ENCODE measurements at places on chromosomes 5 and 9.

DNA sequence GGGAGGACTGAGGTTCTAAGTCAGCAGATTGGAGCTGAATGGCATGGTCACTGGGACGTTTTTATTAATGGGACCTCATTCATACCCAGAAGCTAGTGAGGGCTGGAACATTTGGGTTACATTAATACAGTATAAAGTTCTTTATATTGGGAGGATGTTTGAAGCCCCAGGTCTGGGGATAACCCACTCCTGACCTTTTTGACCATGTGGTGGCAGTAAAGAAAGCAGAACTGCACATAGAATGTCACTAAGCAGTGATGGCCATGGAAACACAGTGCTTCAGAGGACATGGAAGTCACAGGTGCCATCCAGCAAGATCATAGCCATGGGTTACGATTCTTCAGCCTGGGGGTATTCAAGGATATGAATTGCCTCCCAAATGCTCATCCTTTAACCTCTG, 176.0 kb downstream of the ATP10B start:
- no peak for DNase-seq

DNA sequence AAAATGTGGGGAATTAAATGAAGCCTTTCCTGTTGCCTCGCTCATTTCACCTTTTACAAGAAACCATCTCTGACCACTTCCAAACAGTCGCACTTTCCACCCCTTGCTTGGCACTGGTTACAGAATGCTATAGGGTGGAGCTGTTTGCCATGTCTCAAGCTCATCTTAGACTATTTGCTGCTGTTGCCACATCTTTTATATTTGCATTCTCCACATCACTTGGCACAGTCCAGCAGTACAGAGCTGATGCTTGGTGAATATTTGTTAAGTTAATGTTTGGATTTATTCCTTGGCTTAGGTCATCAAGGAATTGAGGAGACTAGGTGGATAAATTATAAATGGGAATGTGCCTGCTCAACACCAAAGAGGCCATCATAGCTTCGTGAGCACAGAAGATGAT, 53.2 kb downstream of the GNA14 start:
- DNase-seq, result no peak

- DNase-seq, result no peak
These were observed 7.3 kb upstream of the SPATA24 start for GRCh38 chr5:139410993-139411828.

- DNase-seq, result no peak
These were observed 55.6 kb downstream of the CRB2 start for GRCh38 chr9:123411636-123412035.

DNA sequence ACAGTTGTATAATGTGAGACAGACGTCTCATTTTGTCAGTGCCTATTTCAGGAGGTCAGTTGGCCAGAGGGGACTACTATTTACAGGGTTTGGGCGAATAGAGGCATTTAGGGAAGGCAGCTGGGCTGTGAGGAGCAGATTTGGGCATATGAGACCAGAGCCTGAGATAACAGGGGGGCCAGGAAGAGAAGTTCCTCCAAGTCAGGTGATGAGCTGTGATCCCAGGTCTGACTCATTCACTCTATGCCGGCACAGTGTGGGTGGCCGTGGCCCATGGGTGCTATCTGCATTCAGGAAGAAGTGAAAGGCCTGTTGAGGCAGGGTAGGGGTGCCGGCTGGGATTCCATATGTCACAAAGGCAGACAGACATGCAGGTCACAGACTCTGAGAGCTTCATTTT, 142.8 kb downstream of the PDZD2 start:
- DNase-seq, result no peak

DNA sequence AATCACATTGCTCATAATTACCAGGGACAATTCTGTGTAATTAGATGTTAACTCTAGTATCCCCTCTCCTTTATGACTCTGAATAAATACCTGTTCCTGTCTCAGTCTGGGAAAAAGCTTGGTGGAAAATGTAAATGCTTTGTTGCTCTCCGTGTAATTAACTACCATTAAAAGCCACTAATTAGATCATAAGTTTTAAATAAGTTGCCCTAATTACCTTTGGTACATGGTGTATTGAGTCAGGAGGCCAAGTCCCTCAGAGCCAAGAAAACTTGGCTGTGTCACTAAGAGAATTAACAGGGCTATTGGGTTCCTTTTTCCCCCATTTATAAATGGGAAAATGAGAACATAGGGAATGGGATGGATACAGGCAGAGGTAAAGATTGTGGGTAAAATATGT, 617.6 kb downstream of the TLR4 start:
- DNase-seq, result no peak

DNA sequence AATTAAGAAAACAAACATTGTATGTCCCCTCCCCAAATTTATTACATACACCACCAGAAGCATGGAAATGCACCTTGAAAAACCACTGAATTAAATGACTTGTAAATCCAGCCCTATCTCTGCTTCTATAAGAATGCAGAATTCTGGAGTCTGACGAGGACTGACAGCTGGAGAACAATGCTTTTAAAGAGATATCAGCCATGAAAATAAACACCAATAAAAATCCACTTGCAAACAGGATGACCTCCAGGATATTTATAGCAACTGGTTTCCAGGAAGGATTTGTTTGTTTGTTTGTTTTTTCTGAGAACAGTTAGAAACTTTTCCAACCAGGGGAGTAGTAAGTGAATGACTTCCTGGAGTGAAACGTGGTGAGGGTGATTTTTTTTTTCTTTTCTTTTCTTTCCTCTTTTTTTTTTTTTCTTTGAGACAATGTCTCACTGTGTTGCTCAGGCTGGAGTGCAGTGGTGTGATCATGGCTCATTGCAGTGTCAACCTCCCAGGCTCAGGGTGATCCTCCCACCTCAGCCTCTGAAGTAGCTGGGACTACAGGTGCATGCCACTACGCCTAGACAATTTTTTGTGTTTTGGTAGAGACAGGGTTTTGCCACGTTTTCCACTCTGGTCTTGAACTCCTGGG, 38.7 kb upstream of the SLC36A1 start:
- no peak for DNase-seq

DNA sequence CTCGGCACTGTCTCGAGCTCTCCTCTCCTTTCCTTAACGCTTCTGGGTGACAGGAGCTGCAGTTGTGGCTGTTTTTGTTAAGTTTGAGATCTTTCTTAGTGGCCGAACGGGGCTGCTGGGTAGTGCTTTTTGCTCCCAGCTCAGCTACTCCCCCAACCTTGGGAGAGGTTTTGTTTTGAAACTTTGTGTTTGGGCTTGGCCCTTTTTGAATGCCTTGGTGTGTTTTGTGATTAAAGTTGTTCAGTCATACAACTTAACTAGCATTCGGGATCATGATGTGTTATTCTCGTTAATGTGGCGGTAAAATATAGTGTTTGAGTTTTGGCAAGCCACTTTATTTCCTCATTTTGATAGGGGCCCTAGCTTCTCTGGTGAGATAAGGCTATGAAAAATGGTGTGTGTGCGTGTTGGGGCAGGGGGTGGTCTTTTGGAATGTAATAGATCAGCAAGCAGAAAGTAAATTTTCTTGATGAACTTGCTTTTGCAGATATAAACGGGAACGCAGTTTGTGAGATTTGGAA, 1.1 kb downstream of the KDM3B start:
- no peak for DNase-seq

DNA sequence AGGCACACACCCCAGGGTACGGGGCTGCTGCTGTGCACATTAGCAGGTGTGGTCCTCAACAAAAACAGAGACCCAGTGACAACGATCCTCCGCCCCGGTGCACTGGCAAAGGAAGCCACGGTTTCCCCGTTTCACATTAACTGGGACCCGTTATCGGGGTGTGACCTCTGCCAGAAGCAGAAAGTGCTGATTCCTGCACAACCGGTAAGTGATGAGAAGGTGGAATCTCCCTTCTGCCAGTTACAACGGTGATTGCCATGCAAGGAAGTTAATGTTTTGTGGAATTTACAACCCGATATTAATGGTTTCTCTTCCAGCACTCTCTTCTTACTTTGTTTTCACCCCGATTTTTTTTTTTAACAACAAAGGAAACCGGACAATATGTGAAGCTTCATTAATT, 294.9 kb upstream of the IRX1 start:
- no peak for DNase-seq

DNA sequence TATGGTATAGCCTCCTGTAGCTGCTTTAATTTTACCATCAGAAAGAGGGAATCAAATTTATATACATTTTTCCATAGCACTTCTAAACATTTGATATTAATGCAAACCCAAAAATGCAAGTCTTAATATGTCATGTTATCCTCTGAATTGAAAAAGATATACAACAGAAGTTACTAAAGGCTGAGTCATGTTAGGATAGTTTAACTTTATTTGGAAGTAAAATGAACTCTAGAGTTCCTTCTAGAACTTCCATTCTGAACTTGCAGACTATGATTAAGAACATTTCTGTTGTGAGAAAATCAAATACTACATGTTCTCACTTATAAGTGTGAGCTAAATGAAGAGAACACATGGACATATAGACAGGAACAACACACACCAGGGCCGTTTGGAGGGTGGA, 317.3 kb upstream of the PRR16 start:
- no peak for DNase-seq

DNA sequence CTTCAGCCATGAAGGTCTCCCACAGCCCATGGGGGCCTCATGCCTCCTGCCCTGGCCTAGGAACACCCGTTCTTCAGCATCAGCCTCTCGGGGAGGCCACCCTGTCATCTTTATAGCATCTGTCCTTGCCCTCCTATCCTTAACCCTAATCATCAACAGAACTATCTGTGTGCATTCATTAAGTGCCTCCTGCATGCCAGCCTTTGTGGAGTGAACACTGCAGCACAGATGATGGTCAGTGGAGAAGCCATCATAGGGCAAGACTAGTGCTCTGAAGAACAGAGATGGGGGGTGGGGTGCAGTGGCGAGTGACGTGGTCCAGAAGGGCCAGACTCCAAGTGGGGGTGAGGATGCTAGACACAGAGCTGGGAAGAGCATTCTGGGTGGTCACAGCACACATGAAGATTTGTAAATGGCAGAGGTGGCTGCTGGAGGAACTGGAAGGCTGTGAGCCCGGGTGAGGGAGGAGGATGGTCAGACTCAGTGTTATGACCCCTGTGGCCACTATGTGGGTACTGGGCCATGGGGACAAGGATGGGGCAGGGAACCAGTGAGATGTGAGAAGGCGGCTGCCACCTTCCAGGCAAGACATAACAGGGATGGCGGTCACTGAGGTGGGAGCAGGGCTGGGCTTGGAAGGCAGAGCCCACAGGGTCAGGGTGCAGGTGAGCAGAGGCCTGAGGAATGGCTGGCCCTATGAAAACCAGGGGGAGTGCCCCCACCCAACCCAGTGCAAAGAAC, 3.6 kb upstream of the CARD19 start:
- no peak for DNase-seq

- DNase-seq, result no peak
These were observed 1.1 kb upstream of the GABRP start for GRCh38 chr5:170782438-170782837.

DNA sequence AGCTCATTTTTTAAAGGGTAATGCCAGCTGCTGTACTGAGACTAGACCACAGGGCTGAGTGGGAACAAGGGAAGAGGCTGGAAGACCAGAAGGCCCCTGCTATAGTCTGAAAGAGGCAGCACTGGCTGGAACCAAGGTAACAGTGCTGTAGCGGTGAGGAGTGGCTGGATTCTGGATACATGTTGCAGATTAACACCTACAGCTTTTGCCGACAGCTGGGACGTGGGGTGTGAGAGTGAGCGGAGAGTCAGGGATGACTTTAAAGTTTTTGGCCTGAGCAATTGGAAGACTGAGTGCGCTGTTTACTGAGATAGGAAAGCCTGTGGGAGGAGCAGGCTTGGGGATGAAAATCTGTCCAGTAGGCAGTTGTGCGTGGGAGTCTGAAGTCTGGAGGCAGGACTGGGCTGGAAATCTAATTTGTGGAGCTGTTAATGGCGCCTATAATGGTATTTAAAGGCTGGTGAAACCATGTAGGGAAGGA, 26.5 kb downstream of the AQP7 start:
- DNase-seq, result no peak

DNA sequence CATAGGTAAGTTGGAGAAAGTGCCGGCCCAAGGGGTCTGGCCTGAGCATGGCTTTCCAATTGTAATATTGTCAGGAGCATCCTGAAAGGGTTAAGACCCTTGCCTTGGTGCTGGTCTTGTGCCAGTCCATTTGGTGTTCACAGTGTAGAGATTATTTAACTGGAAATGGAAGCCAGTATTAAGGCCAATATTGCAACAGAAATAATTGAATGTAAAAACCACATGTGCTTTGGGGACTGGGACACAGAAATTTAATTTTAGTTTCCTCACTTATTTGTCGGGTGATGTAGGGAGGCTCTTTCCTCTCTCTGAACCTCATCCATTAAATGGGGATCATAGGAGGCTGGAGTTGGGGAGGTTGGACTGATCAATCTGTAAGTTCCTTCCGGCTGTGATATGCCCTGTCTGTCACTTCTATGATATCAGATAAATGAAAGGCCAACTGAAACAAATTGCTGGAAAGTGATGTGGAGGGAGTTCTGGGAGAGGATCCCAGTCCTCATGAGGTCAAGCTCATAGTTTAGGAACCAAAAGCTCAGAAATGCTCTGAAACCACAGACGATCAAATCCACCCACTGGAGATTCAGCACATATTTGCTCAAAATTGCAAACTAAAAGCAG, 54.8 kb upstream of the COL15A1 start:
- no peak for DNase-seq

DNA sequence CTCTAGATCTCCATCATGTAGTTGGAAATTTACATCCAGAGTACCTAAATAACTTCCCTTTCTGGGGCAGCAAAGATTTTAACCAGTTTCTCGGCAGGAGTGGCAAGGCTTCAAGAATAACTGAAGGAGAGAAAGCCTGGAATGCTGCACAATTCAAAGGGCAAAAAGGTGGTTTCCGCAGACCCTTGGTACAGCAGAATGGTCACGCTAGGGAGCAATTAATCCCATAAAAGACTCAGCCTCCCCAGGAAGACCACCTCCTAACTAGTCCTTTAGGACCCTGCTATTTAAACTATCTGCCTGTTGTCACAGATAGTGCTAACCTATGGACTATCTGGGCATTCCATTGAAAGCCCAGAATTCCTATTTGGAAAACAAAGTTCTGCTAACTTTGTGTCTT, 3.6 kb downstream of the HTR1A start:
- DNase-seq, result no peak

DNA sequence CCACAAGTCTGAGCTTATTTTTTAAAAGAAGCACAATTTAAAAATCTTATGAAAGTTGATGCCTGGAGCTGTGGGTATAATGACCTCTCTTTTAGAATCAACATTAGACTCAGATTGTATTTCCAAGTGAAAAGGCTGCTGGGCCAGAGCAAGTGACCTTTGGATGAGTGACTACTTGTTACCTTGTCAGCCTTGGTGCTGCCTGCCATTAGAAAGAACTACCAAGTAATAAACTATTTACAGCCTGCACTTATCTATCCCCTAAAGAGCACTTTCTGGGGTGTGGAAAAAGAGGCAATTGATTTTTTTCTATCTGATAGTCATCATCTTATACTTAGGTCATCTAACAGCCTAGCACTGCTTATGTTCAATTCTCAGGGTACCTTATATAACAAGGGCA, 134.9 kb upstream of the FBXL17 start:
- DNase-seq, result no peak

Measured in CD4-positive, alpha-beta T cell (primary cell).